ENCODE measurements at places on chromosomes 5 and 9.

- DNase-seq = no peak
These were observed 7.8 kb downstream of the RRAGA start for GRCh38 chr9:19057033-19057432.

DNA sequence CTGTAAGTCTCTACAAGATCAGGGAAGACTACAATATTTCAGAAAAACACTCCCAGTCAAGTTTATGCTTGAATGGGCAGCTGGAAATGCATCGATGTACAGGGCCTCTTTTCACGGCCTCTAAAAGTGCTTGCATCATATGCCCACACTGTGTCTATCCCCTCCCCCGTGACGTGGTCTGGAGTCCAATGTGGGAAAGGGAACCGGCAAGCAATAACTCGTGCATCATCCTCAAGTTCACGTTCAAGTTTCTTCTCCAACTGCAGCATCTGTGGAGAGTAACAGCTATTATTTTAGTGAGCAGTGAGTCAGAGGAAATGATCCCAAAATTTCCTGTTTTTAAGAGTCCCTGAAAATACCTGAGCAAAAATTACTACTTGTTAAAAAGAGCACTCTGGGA is 22.3 kb downstream of the ATPSCKMT start:
- DNase-seq = no peak

GRCh38 chr9:2191609-2191972 is 176.4 kb downstream of the SMARCA2 start:
- no peak for DNase-seq

- DNase-seq = peak; percentile 97
These were observed at the start of gene GALT for GRCh38 chr9:34646211-34647083. GALT (plus strand) TSS chr9:34646675; CDS start chr9:34646705, 30 bp downstream.

DNA sequence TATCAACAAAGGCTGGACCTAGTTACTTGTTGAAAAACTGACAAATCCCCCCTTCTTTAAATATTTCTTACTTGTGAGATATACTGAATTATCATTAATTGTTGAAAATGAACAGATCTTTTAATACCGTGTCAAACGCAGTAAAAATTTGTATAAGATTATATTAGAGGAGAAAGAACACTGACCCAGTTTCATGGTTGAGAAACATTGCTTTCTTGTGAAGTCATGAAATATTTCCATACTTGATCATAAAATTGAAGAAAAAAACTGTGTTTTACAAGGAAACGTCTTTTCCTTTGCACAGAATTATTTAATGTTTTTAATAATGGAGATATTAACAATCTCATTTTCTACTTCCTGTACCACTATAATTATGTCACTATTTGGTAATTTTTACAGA is 45.8 kb downstream of the MOCS2 start:
- DNase-seq = no peak

DNA sequence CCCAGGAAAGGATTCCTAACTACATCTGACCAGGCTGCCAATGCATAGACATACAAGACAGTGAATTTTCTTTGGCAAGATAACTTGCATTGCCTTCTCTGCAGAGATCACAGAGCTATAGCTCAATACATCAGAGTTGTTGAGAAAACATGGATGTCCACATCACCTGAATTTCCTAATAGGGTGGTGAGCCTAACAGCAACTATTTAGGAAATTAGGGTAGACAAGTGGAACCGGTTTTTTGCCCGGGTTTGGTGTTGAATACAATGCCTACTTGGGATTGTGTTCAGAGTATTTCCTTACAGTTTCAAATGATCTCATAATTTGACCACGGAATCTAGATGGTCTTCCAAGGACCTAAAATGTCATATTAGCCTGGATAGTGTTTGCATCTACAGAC is 262.7 kb downstream of the KIF4B start:
- no peak for DNase-seq

DNA sequence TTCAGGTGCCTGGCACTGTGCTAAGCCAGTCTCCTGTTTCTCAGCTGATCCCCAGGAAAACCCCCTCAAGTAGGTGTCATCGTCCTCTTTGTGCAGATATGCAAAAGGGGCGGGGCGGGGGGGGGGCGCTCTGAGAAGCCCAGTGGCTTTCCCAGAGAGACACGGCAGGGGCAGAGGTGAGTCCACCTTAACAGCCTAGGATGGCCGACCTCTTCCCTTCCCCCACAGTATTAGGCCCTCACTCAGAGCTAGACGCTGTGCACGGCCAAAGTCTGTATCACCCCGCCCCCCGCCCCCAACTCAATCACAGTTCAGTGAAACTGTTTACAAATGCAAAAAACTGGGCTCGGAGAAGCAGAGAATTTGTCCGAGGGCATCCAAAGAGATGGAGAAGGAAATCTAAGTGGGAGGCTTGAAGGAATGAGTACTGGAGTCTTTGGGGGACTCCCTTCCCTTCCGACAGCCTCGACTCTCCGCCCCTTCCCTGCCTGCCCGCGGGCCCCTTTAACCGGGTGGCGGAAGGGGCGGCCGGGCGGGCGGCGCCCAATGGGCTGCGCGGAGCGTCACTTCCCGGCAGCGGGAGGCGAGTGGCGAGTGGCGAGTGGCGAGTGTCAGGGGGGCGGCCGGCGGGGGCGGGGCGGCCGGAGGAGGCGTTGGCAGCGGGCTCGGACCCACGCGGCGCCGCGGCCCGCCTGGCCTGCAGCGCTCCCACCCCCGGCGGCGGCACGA is at the start of gene ERGIC1:
Gene ERGIC1, plus strand, starts transcription at position 566 of the 729 bp plus-strand sequence. Its CDS starts 163 bp downstream, at position 729.
- DNase-seq = peak; percentile 77

GRCh38 chr5:115939059-115939458 is 23.2 kb upstream of the LVRN start:
- no peak for DNase-seq

GRCh38 chr9:115192835-115193525 is 75.0 kb upstream of the TNC start:
- no peak for DNase-seq

DNA sequence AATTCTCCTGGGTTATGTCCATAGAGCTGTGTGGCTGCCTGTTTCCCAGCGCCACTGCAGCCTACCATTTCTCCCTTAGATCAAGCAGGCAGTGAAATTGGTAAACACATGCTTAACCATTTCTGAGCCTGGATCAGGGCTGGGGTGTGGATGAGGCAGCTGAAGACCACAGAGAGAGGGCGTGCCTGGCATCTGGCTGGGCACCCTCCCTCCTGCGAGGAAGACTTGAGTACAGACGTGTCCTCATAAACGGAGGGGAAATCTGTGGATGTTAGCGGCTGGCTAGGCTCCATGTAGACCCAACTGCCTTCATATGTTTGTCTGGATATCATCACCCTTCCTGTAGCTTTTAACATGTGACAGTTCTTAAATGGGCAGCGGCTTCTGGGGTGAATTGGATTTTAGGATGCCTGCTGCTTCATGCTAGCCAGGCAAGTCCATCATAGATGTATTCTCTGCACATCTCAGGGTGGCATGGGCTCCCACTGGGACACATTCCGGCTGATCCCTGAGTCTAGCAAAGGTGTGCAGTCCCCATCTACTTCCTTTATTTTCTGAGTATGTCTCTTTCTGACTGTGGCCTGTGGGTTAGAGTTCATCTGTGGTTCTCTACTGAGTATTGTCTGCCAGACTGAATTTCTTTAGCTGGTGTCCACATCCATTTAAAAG is 11.0 kb downstream of the RGS3 start:
- no peak for DNase-seq

GRCh38 chr5:96569770-96570169 is 92.4 kb upstream of the CAST start:
- DNase-seq = no peak

- DNase-seq = no peak
These were observed 14.6 kb downstream of the SOHLH1 start for GRCh38 chr9:135684691-135685090.

DNA sequence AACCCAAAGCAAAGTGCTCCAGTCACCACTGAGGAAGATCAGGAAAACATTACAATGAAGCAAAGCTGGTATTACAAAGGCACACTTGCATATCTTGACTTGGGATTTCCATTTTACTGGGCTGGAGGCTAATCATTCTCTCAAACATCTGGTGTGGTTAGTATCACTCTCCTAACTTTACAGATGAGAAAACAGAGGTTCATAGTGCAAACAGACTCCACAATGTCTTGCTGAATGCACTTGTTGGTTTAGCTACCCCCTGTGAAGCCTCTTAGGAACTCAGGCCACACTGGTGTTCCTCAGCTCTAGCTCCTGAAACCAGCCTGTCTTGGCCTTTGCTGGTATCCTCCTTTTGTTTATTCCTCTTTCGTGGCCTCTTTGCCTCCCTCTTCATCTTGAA is 29.5 kb upstream of the SMAD5 start:
- DNase-seq = no peak

GRCh38 chr5:65822710-65823109 is 100.7 kb downstream of the NLN start:
- no peak for DNase-seq

DNA sequence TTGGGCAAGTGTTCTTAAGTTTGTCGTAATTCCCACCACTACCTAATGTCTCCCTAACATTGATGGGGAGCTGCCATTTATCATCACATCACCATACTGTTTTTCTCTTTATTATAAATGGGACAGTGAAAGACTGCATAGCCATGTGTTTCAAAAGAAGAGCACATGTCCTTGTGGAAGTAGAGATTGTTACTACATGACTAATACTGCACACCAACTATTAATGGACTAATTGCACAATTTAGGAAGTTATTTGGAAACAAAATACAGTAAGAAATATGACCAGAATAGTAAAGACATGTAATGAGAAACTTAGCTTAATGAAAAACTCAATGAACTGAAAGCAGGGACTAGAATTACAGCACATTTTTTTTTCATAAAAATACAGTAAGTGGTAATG is 12.0 kb upstream of the ELOVL7 start:
- no peak for DNase-seq

GRCh38 chr5:43154469-43154868 is 33.8 kb downstream of the ZNF131 start:
- no peak for DNase-seq

DNA sequence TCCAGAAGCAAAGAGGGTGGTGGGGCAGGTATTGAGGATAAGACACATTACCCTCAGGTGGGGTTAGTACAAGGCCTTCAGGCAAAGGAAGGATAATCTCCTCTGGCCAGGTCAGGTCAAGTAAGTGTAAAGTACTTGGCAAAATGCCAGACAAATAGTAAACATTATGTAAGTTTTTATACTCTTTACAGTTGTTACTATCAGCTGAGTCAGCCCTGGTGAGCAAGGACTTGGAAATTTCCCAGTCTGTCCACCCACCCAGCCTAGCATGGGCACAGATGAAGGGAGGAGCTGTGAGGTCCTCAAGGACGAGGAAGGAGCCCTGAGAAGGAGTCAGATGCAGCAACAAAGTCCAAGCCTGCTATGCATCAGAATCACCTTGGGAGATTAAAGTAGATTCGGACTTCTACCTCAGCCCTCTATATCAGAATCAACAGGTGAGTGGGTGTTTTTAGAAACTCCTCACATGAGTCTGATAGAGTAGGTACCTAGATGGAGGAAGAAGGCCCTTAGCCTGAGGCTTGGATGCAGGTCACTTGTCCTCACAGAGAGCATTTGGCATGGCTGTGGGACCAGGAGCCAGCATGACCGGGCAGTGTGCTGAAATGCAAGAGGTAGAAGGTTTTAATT is 50.2 kb upstream of the BARX1 start:
- no peak for DNase-seq

GRCh38 chr5:58988938-58989337 is 406.1 kb downstream of the RAB3C start:
- no peak for DNase-seq

- no peak for DNase-seq
These were observed 82.0 kb upstream of the TRIM32 start for GRCh38 chr9:116605060-116605459.

DNA sequence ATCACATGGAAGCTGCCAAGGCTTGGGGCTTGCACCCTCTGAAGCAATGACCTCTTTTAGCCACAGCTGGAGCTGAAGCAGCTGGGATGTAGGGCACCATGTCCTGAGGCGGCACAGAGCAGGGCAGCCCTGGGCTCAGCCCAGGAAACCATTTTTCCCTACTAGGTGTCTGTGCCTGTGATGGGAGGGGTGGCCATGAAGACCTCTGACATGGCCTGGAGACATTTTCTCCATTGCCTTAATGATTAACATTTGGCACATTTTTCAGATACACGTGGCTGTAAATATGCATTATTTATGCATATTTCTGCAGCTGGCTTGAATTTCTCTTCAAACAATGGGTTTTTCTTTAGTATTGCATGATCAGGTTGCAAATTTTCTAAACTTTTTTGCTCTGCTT is 81.7 kb downstream of the OSMR start:
- DNase-seq = no peak

DNA sequence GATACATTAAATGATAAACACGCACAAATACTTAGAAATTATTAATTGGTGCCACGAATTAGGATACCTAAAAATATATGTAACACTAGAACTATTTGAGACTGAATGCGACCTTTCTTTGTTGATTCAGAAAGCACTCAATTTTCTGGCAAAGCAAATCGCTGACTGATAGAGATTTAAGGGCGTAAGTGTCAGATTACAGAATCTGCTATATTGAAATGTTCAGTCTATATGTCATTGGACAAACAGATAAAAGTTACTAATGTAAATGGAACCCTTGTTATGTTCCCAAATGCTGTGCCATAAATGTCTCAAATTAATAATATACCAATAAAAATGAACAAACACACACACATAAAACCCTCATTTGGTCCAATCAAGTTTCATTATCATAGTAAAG is 137.9 kb downstream of the MPDZ start:
- DNase-seq = no peak

DNA sequence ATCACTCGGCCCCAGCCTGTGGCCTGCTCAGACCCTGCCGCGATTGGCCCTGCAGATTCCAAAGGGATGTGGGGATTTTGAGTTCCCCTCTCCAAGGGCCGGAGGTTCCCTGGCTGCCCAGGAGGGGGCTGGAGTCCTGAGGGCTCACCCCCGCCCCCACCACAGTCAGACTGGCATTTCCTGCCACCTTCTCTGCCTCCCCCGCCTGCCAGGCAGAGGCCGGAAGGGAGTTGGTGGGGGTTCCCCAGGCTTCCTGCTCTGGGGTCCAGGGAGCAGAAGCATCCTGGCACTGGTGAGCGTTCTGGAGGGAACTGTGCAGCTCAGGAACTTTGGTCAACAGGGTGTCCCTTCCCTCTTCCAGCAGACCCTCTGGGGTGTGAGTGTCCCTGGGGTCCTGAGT is 70.6 kb downstream of the RXRA start:
- peak; percentile 66 for DNase-seq

GRCh38 chr5:1516615-1517601 is 6.9 kb downstream of the LPCAT1 start:
- peak; percentile 11 for DNase-seq

DNA sequence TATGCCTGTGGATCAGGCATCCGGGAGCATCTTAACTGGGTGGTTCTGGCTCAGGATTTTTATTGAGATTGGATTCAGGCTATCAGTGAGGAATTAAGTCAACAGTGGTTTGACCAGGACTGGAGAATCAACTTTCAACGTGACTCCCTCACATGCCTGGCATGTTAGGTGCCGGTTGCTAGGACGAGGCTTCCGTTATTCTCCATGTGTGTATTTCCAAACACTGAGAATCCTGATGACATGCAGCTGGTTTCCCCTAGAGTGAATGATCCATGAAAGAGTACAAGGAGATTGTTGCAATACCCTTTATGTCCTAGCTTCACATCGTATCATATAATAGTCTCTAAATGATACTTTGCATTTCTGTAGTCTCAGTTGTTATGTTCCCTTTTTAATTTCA is 529.2 kb downstream of the ANXA1 start:
- DNase-seq = no peak
